ENCODE measurements at places on chromosomes 6 and 20.
A peak's percentile ranks its signal among the peaks of the same experiment; 100 is the strongest.

- peak; percentile 31 for DNase-seq
These were observed 1.8 kb downstream of the OSER1 start for GRCh38 chr20:44208770-44209169.

DNA sequence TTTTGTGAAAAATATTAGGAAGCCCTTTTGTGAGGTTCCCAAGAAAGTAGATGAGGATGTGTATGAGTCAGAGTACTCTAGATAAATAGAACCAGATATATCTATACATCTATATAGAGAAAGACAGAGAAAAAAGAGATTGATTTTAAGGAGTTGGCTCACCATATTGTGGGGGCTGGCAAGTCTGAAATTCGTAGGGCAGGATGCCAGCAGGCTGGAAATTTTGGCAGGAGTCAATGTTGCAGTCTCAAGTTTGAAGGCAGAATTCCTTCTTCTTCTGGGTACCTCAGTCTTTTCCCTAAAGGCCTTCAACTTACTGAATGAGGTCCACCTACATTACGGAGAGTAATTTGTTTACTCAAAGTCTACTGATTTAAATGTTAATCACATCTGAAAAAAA lies 65.3 kb upstream of the SAMD3 start:
- peak; percentile 13 for DNase-seq

- peak; percentile 22 for DNase-seq
These were observed 13.3 kb downstream of the CD40 start for GRCh38 chr20:46131396-46131795.

- no peak for DNase-seq
These were observed 577.1 kb downstream of the DOK5 start for GRCh38 chr20:55052459-55052858.

DNA sequence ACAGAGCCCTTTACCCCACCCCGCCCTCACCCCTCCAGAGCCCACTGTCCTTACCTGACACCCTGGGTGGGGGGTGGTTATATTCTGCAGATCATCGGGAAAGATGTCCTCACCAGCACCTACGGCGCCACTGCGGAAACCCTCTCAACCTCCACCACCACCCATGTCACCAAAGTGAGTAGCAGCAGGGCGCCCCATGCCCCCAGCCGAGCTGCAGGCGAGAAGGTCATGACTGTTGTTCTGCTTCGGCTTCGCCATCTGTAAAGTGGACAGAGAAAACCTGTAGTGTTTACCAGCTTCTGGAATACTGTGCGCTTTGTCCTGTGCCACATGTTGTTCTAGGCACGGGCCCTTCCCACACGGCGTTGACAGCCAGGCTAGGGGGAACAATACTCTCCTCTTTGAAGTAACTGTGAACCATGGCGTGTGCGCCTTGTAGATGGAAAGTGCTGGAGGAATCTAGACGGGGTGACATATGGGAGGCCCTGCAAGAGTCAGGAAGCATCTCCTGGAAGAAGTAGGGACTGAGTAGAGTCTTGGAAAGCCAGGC lies 16.5 kb upstream of the AAR2 start:
- no peak for DNase-seq

DNA sequence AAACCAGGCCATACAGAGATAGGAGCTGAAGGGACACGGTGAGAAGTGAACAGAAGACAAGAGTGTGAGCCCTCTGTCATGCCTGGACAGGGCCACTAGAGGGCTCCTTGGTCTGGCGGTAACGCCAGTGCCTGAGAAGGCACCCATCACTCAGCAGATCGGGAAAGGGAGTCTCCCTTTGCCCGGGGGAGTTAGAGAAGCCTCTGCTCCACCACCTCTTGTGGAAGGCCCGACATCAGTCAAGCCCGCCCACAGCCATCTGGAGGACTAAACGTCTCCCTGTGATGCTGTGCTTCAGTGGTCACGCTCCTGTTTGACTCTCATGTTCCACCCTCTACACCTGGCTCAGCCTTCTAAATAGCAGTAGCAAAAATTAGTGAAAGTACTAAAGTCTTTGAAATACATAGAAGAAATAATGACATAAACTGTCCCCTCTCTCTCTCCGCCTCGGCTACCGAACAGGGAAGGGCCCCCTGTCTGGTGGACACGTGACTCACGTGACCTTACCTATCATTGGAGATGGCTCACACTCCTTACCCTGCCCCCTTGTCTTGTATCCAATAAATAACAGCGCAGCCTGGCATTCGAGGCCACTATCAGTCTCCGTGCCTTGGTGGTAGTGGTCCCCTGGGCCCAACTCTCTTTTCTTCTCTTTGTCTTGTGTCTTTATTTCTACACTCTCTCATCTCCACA lies 66.7 kb downstream of the RPP21 start:
- DNase-seq, result peak; percentile 42

DNA sequence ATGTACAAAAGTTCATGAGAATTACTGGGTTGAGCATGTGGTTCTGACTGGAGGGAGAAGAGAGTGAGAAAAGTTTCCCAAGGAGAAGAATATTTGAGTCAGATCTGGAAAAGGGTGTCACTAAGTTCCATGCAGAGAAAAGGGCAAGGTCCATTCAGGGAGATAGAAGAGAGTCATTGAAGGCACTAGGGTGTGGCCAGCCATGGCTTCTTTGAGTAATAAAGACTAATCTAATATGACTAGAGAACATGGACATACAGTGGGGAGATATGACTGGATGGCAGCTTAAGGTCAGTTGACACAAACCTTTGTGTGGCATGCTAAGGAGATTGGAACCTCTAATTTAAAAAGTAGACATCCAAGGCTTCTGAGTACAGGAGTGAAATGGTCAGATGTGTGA lies 10.7 kb upstream of the SLC17A4 start:
- no peak for DNase-seq

DNA sequence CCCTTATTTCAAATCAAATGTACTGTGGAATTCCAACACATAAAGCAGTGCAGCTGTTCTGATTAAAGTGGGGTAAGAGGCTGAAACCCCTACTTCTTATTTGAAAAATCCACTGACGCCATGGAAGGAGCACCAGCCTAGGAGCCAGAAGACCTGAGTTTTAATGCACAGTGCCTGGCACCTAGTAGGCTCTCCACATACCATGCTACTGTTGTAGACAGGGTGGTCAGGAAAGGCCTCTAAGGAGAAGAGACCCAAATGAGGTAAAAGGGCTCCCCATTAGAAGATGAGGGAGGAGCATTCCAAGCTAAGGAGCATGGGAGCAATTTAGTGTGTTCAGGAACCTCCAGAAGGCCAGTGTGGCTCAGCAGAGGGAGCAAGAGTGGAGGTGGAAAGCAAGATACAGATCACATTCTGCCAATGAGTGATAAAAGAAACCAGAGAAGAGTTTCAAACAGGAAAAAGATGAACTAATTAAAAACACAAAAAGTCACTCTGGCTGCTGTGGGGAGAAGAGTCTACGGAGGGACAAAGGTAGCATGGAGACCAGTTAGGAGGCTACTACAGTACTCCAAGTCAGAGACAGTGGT lies 11.8 kb upstream of the ZNF76 start:
- no peak for DNase-seq

- DNase-seq, result no peak
These were observed 11.3 kb upstream of the MAPRE1 start for GRCh38 chr20:32808438-32808837.

GRCh38 chr6:119390247-119390793 lies 40.8 kb upstream of the MAN1A1 start:
- DNase-seq, result peak; percentile 14

- DNase-seq, result peak; percentile 24
These were observed at the start of gene SOX18 for GRCh38 chr20:64049060-64049877. SOX18 (minus strand) TSS chr20:64049639; CDS start chr20:64049516, 123 bp downstream.

DNA sequence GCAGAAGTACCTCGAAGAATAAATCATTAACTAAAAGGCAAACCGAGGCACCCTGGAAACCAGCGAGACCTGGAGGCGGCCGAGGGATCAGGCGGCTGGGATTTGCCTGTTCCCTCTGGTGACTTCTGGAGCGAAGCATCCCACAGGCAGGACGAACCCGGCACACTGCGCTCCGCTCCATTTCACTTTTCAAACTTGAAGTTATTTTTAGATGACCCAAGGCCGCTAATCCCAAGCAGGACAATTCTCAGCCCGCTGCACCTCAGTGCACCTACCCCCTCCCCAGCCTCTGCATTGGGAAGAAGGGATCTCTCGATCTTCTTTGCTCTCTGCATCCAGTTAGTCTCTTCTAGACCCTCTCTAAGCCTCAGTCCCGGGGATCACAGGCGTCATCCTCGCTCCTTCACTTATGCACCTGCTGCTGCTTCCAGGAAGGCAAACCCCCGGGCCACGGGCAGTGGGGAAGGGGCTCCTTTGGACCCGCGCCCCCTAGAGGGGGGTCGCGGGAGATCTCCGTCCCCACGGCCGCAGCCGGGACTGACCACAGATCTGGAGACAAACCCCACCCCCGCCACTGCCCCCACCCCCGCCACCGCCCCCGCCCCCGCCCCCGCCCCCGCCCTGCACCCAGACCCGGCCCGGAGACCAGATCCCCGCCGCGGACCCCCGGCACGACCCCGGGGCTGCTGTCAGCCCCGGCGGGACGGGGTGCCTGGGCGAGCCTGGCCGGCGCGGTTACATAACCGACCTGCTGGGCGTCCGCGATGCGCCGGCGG lies 636 bp downstream of the RCAN2 start:
- DNase-seq, result no peak

DNA sequence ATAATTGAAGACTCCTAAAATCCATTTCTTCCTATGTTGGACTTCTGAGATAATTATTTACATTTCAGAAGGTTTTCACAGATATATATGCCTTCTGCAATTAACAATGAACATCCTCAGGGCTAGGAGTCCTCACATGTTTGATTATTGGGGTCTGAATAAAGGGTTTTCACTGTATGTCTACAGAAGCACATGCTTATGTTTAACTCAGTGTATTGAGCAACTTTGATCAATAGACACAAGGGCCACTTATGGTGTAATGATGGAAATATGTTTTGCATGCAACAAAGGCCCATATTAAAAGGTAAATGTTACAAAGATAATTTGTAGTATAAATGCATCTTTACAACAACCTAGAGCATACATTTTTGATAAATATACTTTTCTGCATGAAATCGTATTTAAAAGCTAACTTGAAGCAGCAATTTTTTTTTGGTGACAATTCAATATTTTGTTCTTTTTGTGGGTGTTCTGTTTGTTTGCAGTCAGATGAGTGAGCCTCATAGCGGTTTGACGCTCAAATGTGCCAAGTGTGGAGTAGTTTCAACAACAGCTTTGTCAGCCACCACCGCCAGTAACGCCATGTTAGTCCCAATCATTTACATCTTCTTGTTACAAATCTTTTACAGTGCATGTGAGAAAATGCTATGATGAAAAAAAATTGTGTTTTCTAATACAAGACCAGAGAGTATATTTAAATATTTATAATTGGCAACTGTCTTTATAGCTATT lies 458.2 kb downstream of the LMBRD1 start:
- no peak for DNase-seq

DNA sequence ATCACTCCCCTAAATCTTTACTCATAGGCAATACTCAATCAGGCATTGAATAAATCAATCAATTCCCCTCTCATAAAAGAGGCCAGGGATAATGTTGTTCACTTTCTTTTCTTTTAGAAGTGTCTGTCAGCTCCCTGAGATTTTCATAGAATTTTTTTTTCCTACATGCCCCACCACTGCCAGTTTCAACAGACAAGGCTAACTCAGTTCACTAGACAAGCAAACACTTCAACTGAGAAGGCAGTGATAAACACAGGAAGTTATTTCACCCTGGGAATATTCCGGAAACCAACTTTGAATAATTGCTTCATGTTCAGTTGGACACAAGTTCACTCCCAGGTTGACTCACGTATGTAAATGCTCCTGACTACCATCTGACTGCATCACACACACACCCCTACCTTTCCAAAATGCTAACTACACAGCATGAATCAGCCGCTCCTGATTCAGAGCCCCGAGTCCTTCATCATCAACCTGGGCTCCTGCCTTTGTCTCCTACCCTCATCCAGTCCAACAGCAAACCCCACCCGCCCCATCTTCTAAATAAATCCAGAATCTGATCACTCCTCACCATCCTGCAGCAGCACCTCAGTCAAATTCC lies 143.9 kb downstream of the BCAS1 start:
- peak; percentile 96 for DNase-seq

- peak; percentile 41 for DNase-seq
These were observed 83.3 kb downstream of the PLCB1 start for GRCh38 chr20:8215361-8215781.

DNA sequence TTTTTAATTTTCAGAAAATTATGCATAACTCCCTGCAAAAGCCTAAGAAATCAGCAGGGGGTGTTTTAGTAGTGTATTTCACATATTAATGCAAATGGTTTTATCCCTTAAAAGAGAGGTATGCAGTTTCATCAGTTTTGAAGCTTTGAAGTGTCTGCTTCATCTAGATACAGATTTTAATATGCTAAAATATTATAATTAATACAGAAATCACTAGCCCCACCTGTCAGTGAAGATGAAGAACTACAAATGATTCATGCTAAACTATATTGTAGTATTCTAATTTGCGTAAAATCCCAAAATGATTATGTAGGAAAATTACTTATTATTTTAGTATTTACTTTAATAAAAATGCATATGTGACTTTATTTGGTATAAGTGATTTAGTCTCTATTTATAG lies 2.9 kb upstream of the TFB1M start:
- no peak for DNase-seq

DNA sequence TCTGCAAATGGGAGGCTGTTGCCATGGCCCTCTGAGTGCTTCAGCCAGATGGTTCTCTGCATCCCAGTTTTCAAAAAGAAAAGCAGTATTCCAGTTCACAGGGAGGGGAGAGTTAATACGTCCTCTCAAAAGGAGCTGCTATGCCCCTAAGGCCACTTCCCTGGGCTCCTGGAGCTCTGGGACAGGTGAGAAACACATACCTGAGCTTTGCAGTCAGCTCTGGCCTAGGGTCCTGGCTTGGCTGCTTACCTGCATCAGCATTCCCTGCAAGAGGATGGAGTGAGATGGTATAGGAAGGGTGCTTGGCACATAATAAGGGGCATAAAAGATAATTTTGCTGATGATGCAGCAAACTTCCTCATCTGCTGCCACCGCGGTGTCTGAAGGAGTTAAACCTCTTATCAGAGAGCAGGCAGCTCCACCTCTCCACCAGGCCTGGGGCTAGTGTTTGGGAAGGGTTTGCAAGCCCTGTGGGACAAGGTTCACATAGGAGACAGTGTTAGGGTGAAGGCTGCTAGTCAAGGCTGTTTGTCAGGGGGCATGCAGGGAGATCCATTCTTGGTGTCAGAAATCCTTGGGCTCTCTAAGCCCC lies 62.7 kb downstream of the SLC24A3 start:
- no peak for DNase-seq

DNA sequence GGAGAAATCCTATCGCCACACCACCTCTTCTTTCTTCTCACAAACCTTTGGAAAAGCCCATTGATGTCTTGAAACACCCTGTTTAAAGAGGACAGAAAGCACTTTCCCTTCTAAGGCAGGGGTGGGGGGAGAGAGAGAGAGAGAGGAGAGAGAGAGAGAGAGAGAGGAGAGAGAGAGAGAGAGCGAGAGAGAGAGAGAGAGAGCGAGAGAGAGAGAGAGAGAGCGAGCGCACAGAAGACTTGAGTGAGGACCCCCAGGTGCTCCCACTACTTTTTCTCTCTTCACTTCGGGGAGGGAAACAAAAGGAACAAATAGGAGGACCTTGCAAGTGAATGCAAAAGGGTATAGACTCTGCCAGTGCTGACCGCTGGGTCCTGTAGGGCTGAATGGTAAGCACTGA lies 52.4 kb downstream of the TIAM2 start:
- DNase-seq, result no peak

- DNase-seq, result no peak
These were observed 188.7 kb upstream of the CEP162 start for GRCh38 chr6:84416043-84416657.

- no peak for DNase-seq
These were observed 40.3 kb downstream of the NCR2 start for GRCh38 chr6:41375598-41376151.

Measured in fibroblast of skin of right quadriceps (primary cell).